Activated naive CD4-positive, alpha-beta T cell treated with anti-CD3 and anti-CD28 coated beads, Interleukin-2, amount 50 U/mL, for 72 hours (primary cell): ENCODE measurements at places on chromosomes 7 and 10.

- no peak for DNase-seq
These were observed 28.5 kb downstream of the MKLN1 start for GRCh38 chr7:131355917-131356777.

GRCh38 chr10:70324951-70325781 is 41.4 kb upstream of the NPFFR1 start:
- no peak for DNase-seq

GRCh38 chr7:131203291-131203976 is 124.2 kb upstream of the MKLN1 start:
- DNase-seq, result no peak

- no peak for DNase-seq
These were observed 263.1 kb downstream of the RPS24 start for GRCh38 chr10:78296785-78297184.

GRCh38 chr10:11823989-11824346 is 812 bp downstream of the PROSER2 start:
- no peak for DNase-seq

GRCh38 chr7:16365177-16365576 is 56.2 kb downstream of the CRPPA start:
- DNase-seq, result no peak
